Right renal cortex interstitium (tissue), 3 donors: ENCODE measurements at places on chromosomes 2 and 18. TPM values are rescaled to one million over a fixed set of nuclear protein-coding genes. Genes with fewer than 3 reads are reported as not detected.

The ROCK1 gene
- polyA plus RNA-seq = 65.9 TPM

The TLX2 gene
- 0.06 TPM for polyA plus RNA-seq

The PKP4 gene
- 161 TPM for polyA plus RNA-seq

DNA sequence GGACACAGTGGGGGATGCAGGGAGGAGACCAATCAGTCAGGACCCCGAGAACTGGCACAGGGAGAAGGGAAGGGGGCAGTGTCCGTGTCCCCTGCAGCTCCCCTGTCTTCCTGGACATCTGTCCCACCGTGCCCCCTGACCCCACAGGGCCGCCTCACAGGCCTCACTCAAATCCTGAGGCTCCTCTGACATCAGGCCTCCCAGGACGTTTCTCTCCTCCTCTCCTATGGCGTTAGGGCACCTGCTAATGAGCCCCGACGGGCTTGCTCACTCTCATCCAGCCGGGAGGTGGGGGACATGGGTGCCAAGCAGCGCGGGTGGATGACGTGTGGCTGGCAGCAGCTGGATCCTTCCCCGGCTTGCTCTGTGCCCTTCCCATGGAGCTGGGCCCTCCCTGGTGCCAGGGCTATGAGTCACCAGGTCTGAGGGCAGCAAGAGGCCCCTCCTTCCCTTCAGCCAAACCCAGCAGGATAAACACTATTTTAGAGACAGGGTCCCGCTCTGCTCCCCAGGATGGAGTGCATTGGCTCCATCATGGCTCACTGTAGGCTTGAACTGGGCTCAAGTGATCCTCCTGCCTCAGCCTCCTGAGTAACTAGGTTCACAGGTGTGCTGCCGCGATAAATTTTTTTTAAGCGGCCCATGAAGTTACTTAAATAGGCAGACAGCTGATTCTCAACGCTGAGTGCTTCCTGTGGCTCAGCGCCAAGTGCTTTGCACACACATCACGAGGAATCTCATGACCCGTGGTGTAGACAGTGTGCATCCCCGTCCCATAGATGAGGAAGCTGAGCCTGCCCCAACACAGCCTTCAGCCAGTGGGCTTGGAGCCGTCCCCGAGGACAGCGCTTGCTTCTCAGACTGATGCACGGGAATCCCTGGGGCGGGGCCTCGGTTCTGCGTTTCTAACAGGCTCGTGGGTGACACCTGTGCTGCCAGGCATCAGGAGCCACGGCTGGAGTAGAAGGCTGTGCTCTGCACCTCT is 64.5 kb upstream of the HDAC4 start:
- DNase-seq = no peak

- no peak for DNase-seq
Measured at GRCh38 chr2:201746551-201746950, 34.2 kb downstream of the ALS2 start.

GRCh38 chr18:21742315-21742687 is 1.7 kb downstream of the MIB1 start:
- DNase-seq = no peak

DNA sequence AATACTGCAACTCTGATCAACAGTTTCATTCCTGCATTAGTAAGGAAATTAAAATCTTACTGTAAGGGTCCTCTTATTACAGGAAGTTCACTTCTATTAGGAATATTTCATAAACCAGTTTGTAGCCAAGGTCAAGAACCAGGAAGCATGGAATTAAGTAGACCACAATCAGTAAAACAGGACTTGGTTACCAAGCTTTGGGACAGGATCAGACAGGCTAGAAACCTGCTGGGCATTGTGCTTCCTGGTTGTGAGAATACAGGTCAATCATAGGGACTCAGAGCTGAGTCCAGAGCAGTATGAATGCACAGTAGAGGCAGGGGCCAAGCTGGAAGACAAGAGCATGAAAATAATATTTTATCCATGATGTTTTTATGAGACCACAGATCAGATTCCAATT is 248.0 kb downstream of the IKZF2 start:
- DNase-seq = no peak

DNA sequence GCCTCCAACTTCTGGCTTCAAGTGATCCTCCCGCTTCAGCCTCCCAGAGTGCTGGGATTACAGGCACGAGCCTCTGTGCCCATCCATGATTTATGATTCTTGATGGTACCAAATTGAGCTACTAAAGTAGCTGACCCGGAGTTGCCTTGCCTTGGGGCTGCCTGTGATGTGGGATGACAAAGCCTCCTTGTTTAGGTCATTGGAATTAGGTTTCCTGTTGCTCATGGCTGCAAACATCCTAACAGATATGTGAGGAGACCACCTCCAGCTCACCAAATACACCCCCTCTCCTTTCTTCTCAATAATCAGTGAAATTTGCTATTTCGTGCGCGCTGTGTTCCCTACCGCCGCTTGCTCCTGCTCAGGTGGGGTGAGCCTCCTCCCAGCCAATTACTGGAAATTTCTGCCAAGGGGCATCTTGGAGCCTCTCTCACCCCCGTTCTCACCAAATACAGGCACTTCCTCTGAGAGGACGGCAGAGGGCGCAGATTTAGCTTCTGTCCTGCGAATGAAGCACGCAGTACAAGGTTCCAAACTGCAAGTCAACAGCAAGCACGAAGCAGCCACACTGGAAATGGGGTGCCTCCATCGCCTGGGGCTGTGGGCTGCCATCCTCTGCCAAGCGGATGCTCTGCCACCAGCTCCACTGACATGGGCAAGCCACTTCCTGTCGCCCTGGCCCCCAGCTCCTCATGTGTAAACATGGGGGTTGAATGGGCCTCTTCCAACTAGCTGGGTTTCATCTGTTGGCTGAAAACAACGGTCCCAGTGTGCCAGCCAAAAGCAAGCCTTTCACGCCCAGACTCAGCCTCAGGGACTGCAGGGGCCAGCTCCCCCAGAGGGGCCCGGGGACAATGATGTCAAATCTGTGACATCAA is 71.7 kb downstream of the NCAPH start:
- DNase-seq = peak; percentile 45
